ENCODE measurements at places on chromosomes 4 and X.

DNA sequence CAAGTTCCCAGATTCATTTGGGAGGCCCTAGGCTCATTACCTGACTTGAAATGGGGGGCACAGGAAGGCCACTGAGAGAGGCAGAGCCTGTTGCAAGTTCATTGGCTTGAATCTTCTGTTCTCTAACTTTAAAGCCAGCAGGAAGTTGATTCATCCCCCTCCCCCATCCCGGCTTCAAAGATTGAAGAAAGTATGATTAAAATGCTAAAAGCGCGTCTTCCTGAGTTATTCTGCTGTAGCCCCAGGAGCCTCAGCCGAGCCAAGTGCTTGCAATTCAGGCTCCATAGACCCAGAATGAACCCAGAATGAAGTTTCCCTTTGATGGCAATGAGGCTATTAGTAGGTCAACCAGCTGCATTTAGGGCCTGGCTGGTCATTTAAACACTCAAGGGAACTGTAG, 14.7 kb downstream of the CHST7 start:
- no peak for DNase-seq
- peaks cover 3% of the 10 kb centered on the region for H3K36me3 ChIP-seq
- H3K27me3 ChIP-seq, result no peaks in the 10 kb centered on the region

DNA sequence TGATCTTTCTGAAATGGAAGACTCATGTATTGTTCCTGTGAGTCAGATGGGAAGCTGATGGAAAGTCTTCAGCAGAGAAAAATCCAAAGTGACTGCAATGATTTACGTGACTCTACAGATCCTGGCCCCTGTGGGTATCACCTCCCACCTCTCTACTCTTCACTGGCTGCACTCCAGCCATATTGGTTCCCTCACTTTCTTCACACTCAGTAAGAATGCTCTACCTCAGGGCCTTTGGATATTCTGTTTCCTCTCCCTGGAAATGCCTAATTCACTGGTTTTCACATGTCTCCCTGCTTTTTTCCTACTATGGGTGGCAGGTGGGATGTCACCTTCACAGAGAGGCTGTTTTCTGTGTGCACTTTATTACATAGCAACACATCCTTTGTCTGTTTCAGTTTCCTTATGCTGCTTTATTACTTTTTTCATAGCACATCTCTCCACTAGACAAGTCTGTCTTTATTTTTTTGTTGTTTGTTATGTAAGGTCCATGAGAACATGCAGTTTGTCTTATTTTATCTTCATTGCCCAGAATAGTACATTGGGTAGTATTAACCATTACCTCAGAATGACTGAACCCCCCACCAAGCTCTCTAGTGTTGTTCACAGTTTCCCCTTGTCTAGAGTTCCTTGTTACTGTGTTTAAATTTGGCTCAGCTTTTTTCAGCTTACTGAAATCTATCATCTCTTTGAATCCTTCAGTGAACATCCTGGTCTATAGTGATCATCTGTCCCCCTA, 57.6 kb upstream of the CLNK start:
- no peak overlapping the region for H3K27ac ChIP-seq
- no peaks in the 10 kb centered on the region for H3K36me3 ChIP-seq
- no peaks in the 10 kb centered on the region for H3K4me1 ChIP-seq
- H3K4me3 ChIP-seq, result no peak overlapping the region
- DNase-seq, result no peak

- DNase-seq, result no peak
- H3K36me3 ChIP-seq, result no peaks in the 10 kb centered on the region
- H3K27ac ChIP-seq, result no peak overlapping the region
- H3K4me1 ChIP-seq, result no peaks in the 10 kb centered on the region
- no peak overlapping the region for H3K4me3 ChIP-seq
- no peaks in the 10 kb centered on the region for H3K27me3 ChIP-seq
Measured at GRCh38 chr4:144782345-144782744, 136.4 kb downstream of the HHIP start.

- H3K27me3 ChIP-seq, result no peaks in the 10 kb centered on the region
- no peak overlapping the region for H3K27ac ChIP-seq
- no peak overlapping the region for H3K4me3 ChIP-seq
- no peak for DNase-seq
Measured at GRCh38 chrX:133045986-133046385, 50.9 kb downstream of the USP26 start.

DNA sequence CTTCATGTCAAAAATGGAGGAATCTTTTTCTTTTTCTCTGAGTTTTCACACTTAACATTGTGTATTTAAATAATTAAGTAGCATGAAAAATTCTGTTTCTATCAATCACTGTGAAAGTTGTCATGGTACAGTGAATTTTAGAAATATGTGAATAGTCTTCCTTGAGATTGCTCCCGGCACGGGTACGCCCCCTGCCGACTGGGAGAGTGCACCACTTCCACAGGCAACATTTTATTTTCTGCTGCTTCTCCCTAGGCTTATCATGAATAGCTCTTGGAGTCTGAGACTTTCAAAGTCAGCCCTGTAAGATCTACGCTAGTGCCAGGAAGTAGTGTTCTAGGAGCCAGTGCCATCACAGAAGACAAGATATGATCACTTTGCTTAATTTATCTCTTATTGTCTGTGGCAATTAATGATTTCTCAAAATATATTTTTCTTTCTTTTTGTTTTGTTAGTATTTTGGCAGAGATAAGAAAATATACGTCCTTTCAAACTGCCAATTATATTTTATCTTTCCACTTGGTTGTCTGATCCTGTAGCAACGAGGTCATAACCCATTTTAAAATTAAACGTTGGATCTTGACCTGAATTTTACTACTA, 763.8 kb upstream of the AADAT start:
- no peaks in the 10 kb centered on the region for H3K27me3 ChIP-seq
- H3K4me1 ChIP-seq, result no peaks in the 10 kb centered on the region
- no peaks in the 10 kb centered on the region for H3K36me3 ChIP-seq
- H3K27ac ChIP-seq, result no peak overlapping the region
- no peak overlapping the region for H3K4me3 ChIP-seq

GRCh38 chr4:102778720-102779119, 18.0 kb upstream of the MANBA start:
- no peaks in the 10 kb centered on the region for H3K36me3 ChIP-seq
- H3K4me1 ChIP-seq, result no peaks in the 10 kb centered on the region
- peak overlapping the region; percentile 69 for H3K4me3 ChIP-seq
- peak overlapping the region; percentile 69 for H3K27ac ChIP-seq
- no peak for DNase-seq

DNA sequence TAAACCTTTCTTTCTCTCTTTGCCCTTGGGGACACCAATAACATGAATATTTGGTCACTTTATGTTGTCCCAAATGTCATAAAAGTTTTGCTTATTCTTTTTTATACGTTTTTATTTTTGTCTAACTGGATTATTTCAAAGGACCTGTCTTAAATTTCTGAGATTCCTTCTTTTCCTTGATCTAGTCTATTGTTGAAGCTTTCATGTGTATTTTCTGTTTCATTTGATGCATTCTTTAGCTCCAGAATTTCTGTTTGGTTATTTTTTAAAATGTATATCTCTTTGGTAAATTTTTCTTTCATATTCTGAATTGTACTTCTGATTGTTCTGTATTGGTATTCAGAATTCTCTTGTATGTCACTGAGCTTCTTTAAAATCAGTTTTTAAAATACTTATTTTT, 88.3 kb downstream of the PTCHD1 start:
- H3K4me3 ChIP-seq, result no peak overlapping the region
- H3K27ac ChIP-seq, result no peak overlapping the region
- H3K27me3 ChIP-seq, result no peaks in the 10 kb centered on the region
- no peak for DNase-seq
- H3K4me1 ChIP-seq, result no peaks in the 10 kb centered on the region
- H3K36me3 ChIP-seq, result no peaks in the 10 kb centered on the region

GRCh38 chr4:173240696-173241095, 72.1 kb downstream of the GALNT7 start:
- H3K4me1 ChIP-seq, result peaks cover 19% of the 10 kb centered on the region
- no peaks in the 10 kb centered on the region for H3K27me3 ChIP-seq
- no peaks in the 10 kb centered on the region for H3K36me3 ChIP-seq
- no peak for DNase-seq
- no peak overlapping the region for H3K27ac ChIP-seq

- peaks cover 7% of the 10 kb centered on the region for H3K36me3 ChIP-seq
- no peak for DNase-seq
- H3K27ac ChIP-seq, result no peak overlapping the region
- no peaks in the 10 kb centered on the region for H3K4me1 ChIP-seq
- H3K4me3 ChIP-seq, result no peak overlapping the region
Measured at GRCh38 chr4:79249881-79250503, 75.9 kb downstream of the NAA11 start.

- H3K27me3 ChIP-seq, result no peaks in the 10 kb centered on the region
- no peak for DNase-seq
- H3K4me3 ChIP-seq, result no peak overlapping the region
- H3K4me1 ChIP-seq, result peaks cover 19% of the 10 kb centered on the region
- H3K36me3 ChIP-seq, result peaks cover 4% of the 10 kb centered on the region
Measured at GRCh38 chr4:84956014-84956413, 10.5 kb downstream of the WDFY3 start.

DNA sequence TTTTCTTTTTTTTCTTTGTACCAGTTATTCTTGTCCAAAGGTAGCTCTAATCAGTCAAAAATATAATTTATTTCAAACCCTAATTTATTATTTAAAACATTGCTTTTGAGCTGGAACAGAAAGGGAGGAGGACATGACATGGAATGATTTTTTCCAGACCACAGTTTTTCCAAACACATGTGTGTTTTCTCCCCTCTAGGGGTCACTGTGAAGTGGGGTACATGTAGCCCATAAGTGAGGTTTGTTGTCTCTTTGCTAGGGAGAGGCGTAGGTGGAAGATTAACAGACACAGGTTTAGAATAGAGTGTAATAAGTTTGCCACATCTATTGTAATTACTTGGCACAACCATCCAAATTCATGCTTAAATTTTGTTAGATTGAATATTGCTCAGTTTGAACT, 83.0 kb downstream of the TNIP2 start:
- H3K36me3 ChIP-seq, result peaks cover 48% of the 10 kb centered on the region
- DNase-seq, result no peak
- H3K27me3 ChIP-seq, result no peaks in the 10 kb centered on the region
- H3K27ac ChIP-seq, result no peak overlapping the region

GRCh38 chr4:142411993-142412392, 434.1 kb downstream of the INPP4B start:
- no peak overlapping the region for H3K27ac ChIP-seq
- H3K4me1 ChIP-seq, result peaks cover 15% of the 10 kb centered on the region
- DNase-seq, result no peak
- H3K4me3 ChIP-seq, result no peak overlapping the region
- H3K36me3 ChIP-seq, result no peaks in the 10 kb centered on the region

DNA sequence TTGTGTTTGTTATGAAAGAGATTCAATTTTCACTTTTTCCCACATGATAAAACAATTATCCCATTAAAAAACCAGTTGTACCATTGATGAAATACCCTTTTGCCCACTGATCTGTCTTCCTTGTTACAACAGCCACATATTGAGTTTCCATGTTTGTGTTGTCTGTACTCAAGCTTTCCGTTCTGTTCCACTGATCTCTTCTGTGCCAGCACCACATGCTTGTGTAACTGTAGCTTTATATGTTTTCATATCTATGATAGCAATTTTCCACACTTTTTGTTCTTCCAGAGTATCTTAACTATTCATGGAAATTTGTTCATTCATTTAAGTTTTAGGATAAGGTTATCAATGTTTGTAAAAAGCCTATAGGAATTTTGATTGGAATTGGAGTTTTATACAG, 24.3 kb upstream of the RELL1 start:
- peaks cover 3% of the 10 kb centered on the region for H3K27me3 ChIP-seq
- no peak overlapping the region for H3K4me3 ChIP-seq
- H3K27ac ChIP-seq, result no peak overlapping the region
- H3K4me1 ChIP-seq, result no peaks in the 10 kb centered on the region

- no peak overlapping the region for H3K27ac ChIP-seq
- DNase-seq, result no peak
- H3K27me3 ChIP-seq, result no peaks in the 10 kb centered on the region
- H3K4me1 ChIP-seq, result peaks cover 22% of the 10 kb centered on the region
- H3K36me3 ChIP-seq, result peaks cover 16% of the 10 kb centered on the region
Measured at GRCh38 chr4:153257151-153257620, 52.9 kb downstream of the TRIM2 start.

DNA sequence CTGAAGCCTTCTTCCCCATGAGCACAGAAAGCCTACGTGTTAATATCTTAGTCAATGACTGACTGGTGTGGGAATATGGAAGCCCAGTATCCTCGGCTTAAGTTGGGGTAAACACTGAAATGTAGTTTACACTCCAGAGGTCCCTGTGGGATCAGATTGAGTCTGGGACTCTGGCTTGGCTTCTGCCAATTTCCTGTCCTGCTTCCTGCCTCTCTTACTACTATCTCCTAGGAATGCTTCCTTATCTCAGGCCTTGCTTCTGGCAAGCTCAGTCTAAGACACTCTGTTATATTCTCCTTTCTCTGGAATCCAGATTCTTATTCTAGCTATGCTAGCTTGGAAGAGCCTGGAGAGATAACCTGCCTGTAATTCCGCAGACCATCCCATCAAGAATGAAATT, 174.0 kb upstream of the LDB2 start:
- H3K36me3 ChIP-seq, result no peaks in the 10 kb centered on the region
- H3K27me3 ChIP-seq, result no peaks in the 10 kb centered on the region
- DNase-seq, result no peak
- no peaks in the 10 kb centered on the region for H3K4me1 ChIP-seq
- H3K4me3 ChIP-seq, result no peak overlapping the region

All from type B pancreatic cell (in vitro differentiated cells).